Activated T-cell treated with anti-CD3 and anti-CD28 coated beads, Interleukin-2, amount 50 U/mL, for 1 hour (primary cell): ENCODE measurements at places on chromosomes 11 and 22.

DNA sequence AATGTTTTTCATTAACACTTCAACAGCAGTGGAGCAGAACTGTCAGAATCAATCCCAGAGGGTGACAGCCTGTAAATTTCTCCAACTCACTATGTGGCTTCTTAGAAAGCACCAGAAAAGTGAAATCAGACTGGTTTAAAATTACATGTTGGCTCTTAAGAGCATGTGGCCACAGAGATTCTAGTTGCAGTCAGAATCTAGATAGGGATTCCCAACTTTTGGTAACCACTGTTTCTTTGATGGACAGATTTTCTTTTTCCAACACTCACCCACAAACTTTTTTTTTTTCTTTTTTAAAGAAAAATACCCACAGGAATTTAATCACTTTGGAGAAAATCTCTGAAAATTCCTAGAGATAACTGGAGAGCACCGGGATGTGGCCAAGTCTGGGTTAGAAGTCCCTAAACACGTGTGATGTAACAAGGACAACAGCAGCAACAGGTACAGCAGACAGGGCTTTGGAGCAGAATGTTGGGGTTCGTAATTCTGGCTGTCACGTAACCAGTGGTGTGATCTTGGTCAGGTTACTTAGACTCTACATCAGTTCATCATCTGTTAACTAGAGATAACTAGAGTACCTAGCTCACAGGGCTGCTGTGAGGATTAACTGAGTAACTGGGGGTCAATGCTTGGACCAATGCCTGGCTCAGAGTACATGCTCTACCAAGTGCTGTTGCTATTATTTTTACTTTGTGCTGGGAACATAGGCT, 100.1 kb downstream of the NAT10 start:
- no peak for DNase-seq

DNA sequence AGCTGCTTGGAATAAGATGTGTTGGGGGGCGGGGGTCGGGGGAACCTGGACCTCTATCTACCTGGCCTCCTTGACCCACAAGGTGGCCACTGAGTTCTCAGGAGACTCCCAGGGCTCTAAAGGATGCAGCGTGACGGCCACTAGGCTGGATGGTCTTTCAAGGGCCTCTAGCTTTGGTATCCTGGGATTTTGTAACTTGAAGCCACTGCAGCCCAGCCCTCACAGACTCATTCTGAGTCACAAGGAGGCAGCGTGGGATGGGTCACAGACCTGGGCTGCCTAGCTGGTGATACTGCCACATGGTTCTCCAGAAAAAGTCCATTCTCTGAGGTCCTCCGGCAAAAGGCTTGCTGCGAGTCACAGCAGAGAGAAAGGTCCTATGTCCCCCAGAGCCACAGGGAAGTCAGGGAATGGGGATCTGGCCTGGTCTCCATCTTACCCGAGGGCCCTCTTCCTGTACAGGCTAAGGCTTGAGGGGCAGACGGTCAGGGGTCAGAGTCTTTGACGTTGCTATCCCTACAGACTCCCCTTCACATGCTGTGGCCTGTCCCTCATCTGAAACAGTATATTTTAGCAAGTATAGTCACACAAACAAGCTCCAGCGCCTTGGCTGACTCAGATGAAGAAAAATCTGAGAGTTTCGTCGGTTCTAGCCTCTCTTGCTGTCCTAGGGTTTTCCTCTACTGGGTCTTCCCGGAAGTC, 52.4 kb downstream of the KCNC1 start:
- no peak for DNase-seq

- DNase-seq, result no peak
Observed at GRCh38 chr22:21849489-21849888, 18.0 kb downstream of the MAPK1 start.

- no peak for DNase-seq
Observed at GRCh38 chr11:10524471-10524870, 16.5 kb downstream of the RNF141 start.

- DNase-seq, result no peak
Observed at GRCh38 chr22:29476116-29476515, 3.9 kb upstream of the NEFH start.

DNA sequence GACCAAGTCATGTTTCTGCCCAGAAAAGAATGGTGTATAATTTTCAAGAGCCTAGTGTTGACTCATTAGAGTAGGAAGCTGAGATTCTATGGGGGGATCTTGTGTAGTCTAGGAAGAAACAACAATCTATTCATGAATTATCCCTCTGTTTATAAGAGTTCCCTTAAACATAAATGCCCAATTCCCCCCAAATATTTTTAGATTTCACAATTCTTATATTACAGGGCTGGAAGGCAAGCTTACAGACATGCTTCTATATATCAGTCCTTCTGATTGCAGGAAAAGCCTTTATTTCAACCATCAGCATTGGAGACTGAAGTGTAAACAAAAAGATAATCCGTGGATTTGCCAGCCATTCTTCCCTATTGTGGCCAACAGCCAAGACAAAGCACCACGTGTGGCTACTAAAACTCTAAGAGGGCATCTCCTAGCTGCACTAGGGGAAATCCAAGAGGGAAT, 71.4 kb downstream of the NAT10 start:
- no peak for DNase-seq

DNA sequence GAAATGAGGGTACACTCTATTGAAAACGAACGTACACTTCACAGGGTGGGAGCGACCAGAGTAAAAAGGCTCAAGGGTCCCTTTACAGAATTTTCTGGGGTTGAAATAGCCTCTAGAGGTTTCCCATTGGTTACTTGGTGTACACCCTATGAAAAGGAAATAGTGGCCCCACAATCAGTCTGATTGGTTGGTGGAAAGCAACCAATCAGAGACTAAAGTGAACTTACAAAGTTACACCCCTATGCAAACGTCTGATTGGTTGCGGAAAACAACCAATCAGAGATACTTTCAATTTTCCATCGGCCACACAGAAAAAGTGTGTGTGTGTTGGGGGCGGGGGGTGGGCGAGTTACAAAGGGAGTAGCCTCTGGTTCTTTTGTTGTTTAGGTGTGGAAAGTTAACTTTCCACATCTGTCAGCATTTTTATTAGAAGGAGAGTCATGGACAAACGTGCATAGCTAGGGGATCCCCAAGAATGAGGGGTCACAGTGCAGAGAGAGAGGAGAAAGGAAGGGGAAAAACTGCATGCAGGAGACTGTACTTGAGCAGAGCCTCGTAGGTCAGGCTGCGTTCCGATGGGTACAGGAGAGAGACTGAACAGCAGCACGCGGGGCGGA, 1152.1 kb downstream of the TBC1D22A start:
- no peak for DNase-seq

DNA sequence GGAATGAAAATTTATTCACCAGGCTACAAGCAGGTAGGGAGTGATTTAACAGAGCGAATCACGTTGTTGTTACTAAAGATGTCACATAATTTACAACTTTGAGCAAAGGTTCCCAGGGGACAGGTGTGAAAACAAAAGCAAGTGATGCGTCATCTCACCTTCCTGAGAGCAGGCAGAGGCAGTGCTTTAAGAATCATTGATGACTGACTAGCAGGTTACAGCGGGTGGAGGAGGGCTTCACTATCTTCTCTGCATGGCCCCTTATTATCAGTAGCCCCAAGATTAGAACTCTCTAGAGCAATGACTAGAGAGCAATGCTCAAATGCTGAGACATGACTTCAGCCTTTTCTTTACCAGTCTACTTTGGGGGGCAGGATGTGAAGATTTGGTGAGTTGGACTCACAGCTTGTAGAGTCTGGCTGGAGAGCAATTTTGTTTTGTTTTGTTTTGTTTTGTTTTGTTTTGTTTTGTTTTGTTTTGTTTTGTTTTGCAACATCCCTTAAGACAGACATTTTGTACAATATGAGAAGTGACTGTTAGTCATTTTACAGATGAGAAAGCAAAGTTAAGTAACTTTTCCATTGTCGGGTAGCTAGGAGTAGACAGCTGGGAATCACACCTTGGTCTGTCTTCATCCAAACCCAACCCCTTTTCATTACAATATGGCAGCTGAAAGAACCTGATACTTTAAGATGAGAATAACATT, 84.8 kb downstream of the SLC1A2 start:
- no peak for DNase-seq

- no peak for DNase-seq
Observed at GRCh38 chr11:74325649-74326645, 14.5 kb upstream of the P4HA3 start.

DNA sequence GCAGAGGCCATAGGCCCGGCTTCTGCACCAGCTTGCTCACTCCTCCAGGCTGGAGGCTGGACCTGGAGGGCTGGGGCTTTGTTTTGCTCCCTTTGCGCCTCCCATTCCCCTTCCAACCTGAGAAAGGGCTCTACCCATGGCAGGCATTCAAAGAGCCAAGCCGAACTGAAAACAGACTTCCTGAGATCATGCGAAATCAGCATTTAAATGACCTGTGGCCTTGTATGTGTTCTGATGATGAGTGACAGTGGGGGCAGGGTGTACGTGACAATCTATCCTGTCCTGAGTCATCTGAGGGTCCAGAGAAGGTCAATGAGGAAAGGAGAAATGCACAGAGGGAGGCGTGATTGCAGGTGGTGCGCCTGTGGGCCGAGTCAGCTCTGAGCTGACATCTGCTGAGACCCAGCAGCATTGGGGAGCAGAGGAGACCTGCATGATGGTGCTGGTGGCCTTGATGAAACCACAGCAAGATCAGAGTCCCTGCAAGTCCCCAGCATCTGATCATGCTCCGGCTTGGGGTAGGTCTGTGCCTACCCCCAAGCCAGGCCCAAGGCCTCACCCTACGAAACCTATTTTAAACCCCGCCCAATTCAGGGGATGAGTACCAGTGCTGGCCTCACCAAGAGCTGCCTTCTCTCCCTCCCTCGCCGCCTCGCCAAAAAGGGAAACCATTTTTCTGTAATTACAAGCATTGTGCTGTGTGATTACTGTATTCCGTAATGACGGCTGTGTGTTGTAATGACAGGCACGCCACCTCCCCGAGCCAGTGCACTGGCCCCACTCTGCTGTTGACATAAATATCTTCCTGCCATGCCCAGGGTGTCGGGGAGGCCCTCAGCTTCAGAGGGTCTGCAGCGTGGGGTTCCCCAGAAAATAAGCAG, 95.2 kb upstream of the ANO1 start:
- DNase-seq, result no peak

DNA sequence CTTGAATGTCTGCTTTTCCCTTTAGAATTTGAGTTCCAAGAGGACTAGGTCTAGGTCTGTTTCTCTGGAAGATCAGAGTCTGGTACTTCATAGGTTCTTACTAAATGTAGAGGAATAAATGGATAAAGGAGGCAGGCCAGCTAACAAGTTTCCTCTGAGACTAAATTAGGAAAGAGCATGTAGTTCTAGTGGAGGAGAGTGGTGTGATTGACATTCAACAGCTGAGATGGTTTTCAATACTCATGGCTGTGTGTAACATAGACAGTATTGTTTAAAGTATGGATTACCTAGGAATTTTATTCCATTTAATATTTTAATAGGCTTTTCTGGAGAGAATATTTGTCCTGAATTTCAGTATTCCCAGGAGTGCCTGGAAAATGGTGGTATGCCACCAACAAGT, 364.7 kb downstream of the METTL15 start:
- no peak for DNase-seq

DNA sequence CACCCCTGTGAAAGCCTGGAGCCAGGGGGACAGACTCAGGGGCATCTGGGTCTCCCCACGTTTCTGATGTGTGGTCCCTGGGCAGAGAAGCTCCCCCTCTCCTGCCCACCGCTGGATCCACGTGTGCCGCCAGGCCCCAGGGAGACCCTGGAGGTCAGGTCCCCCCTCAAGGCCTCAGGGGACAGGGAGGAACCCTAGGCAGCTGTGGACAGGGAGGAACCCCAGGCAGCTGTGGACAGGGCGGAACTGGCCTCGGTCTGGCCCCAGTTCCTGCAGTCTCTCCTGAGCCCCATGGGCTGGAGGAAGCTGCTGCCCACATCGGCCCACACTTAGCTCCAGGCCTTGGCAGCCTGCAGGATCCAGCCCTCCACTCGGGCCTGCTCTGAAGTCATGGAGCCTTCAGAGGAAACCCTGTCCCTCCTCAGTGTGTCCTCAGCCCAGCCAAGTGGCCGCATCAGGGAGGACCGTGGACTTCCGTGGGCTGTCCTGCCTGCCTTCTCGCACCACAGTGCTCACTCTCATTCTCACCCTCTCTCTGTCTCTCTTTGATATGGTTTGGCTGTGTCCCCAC, 127.7 kb downstream of the BRD1 start:
- DNase-seq, result no peak

- DNase-seq, result no peak
Observed at GRCh38 chr11:28999620-29000019, 891.4 kb downstream of the METTL15 start.

DNA sequence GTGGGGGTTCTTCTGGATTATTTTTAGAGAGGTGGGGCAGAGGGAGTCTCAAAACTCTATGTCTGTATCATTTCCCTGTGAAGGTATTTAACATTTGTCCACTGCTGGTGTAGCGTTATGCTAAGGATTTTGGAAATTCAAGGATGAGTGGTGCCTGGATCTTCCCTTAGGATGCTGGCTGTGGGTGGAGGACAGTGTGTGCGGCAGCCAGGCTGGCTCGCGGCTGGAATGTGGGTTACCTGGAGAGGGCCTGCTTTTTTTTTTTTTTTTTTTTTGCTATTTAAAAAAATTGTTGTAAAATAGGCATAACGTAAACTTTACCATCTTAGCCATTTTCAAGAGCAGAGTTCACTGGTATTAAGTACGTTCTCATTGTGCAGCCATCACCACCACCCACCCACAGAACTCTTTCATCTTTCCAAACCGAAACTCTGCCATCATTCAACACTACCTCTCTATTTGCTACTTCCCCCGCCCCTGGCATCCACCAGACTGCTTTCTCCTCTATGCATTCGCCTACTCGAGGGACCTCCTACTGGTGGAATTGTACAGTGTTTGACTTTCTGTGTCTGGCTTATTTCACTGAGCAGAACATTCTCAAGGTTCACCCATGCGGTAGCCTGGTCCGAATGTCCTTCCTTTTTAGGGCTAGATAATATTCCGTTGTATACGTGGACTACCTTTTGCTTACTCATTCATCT, 67.1 kb downstream of the PARVB start:
- DNase-seq, result no peak
